T-helper 9 cell (primary cell): ENCODE measurements at places on chromosomes 11 and 22.

DNA sequence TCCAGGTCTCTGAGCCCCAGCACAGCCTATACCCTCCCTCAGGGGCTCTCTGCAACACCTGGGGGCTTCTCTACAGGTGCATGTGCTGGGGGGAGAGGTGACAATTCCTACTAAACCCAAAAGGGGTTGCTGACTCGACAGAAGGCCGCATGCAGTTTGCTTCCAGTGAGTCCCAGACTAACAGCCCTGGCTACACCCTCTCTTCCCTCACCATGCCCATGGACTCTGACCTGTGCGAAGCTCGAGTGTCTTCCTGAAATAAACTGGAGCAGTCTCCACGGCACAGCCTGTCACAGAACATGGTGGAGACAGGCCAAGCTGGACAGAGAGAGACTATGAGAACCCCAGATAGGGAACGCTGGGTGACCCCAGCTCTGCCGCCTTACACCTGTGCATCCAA lies 16.6 kb downstream of the PLEKHA7 start:
- no peak for DNase-seq

GRCh38 chr11:47943721-47944586 lies 36.4 kb upstream of the PTPRJ start:
- DNase-seq, result no peak

GRCh38 chr11:2381494-2382128 lies 4.5 kb downstream of the CD81 start:
- DNase-seq, result no peak

DNA sequence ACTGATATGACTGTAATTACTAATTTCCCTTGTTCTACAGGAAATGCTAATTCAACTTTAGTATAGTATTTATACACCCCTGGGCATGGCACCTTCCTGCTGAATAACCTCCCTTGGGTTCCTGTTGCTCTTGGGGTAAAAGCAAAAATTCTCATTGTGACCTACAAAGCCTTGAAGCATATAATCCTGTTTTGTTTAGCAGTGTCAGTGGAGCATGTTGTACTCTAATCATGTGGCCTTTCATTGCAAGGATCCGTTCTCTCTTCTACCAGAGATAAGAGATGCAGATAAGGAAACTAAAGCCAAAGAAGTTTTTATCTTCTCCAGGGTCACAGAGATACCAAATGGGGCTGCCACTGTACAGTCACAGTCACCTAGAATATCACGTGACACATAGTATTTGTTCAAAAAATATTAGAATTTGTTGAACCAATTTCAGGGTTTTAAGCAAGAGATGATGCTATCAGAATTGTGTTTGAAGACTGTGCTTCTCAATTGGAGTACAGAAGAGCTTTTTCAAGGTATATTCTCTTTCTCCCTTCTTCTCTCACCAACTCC lies 25.1 kb downstream of the CSRP3 start:
- no peak for DNase-seq

- DNase-seq, result peak; percentile 54
Observed at GRCh38 chr11:86291466-86292262, 10.4 kb upstream of the HIKESHI start.

DNA sequence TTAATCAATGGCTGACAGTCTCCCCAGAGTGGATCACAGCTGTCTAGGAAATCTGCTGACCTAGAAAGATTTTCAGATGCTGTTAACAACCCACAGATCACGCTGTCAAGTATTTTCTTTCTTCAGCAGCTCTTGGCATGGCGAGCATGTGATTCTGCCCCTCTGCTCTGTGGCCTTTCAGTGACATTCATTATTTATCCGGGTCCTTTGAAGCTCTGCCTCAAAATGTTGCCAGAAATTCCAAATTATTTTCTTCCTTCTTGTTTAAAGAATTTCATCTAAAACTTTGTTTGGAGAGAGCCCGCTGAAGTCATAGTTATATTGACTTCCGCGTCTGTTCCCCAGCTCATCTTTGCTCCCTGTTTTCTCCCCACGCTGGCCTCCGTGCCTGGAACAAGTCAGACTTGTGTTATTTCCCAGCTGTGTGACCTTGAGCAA lies 134.1 kb downstream of the COMMD9 start:
- DNase-seq, result no peak

DNA sequence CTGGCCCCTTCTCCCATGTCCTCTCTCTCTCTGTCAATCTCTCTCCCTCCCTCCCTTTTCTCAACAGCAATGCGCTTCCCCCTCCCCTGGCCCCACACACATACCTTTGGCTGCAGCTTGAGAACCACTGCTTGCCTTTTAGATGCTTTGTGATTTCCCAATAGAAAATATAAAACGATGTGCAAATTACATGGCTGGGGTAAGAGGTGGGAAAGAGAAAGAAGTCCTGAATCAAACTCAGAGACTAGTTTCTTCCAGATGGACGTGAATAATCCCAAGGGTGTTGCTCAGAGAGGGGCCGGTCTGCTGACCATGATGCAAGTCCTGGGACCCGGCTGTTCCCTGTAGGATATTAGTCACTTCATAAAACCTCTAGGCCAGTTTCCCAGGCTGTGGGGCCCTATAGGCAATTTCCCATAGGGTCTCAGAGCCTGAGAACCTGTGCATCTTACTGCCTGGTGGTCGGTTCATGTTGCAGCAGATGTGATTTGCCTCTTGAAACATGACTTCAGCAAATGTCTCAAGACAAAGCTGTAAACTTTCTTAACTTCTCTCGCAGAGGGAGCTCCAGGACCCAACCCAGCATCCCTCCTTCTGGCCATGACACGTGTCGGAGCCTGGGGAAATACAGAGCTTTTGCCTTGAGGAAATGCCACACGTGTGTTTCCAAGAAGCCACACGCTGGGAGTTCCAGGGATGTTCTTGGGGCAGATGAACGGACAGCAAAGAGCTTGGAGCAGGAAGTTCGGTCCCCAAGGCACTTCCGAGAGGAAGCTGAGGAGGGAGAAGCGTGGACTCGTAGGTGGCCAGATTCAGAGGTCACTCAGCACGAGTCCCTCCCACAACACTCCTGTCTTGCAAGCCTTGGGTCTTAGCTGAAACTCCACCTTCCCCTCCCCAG lies 34.5 kb upstream of the ETS1 start:
- no peak for DNase-seq

GRCh38 chr11:12449961-12450715 lies 72.8 kb downstream of the PARVA start:
- no peak for DNase-seq

DNA sequence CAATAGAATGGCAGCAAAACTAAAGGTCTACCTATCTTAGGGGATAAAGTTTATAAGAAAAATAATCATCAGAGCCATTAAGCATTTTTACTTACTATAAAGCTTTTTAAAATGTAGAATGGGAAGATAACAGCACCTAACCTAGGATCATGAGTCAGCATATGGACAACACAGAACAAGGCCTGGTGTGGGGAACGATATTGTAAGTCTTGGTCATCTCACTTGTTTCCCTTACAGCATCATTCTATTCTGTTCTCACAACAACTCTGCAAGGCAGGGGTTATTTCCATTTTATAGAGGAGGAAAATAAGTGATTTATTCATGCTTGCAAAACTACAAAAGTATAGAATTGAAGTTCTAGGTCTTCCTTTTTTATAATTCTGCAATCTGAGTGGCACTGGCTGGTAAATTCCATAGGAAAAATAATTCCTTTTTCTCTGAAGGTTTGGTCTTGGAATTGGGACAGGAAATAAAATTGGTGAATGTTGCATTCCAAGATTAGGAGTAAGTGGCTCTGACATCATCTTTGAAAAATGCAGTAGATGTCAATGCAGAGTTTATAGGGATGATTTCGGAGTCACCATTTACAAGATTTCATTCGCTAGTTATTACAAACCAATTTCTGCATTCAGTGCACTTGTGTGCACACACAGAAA lies 423.0 kb downstream of the DYNC2H1 start:
- DNase-seq, result no peak

DNA sequence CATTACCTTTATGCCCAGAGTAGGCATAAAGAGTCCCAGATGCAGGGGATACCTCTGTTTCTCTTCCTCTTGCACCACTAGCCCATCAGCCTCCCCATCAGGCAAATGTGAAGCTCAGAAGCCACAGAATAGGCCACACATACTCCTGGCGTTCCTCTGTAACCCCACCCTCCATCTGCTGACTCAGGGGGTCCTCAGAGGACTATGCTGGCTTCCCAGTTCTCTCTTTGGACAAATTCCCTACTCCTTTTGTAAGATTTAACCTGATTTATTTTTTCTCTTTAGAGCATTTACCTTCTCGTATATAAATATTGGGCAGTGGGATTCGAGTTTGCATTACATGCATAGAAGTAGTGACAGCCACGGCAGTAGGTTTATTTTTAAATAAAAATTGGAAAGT lies 262.3 kb upstream of the CADM1 start:
- no peak for DNase-seq

GRCh38 chr11:112247201-112247600 lies 13.5 kb downstream of the PLET1 start:
- DNase-seq, result no peak

- no peak for DNase-seq
Observed at GRCh38 chr22:32632512-32633315, 158.1 kb downstream of the FBXO7 start.

DNA sequence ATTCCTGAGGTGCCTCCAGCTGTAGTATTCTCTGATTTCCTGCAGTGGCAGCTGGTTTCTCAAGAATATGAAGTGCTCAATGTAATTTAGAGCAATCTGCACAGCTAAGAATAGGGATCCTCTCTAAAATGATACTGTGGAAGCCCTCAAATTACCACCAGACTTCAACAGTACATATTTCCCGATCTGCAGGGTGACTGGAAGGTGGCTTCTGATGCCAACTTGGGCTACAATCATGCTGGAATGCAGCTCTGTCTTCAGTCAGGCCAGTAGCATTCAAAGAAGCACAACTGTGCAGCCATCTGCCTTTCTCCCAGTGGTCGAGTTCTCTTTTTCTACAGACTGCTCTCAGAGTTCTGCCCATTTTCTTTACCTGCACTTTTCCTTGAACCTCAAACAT lies 55.5 kb upstream of the CD5 start:
- no peak for DNase-seq

DNA sequence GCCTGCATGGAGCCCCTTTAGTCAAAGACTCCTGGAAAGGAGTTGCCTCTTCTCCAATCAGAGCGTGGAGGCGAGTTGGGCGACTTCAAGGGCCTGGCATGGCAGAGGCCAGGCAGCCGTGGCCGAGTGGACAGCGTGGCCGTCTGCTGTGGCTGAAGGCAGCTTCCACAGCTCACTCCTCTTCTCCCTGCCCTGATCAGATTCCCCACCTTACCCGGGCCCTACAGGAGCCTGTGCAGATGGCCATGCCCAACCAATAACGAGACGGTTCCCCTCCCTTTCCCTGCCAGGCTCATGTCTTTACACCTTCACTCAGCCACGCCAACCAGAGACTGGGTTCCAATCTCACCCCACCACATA lies 20.0 kb upstream of the SLC22A12 start:
- no peak for DNase-seq

- DNase-seq, result no peak
Observed at GRCh38 chr11:115208808-115209259, 295.4 kb downstream of the CADM1 start.
